ENCODE measurements at places on chromosomes 7 and 10. TPM values are rescaled to one million over a fixed set of nuclear protein-coding genes. Genes with fewer than 3 reads are reported as not detected.

The CALML3 gene
- total RNA-seq: 144 TPM

The GPER1 gene
- total RNA-seq: 0.99 TPM

The SLC18A3 gene
- total RNA-seq: not detected

The NT5C3A gene
- 33.0 TPM for total RNA-seq

The UBN2 gene
- total RNA-seq: 3.8 TPM

The WNT16 gene
- total RNA-seq: 0.05 TPM

The TET1 gene
- 6.4 TPM for total RNA-seq

The TFEC gene
- 9.1 TPM for total RNA-seq

GRCh38 chr7:55534916-55535590 lies 37.2 kb downstream of the VOPP1 start:
- DNase-seq: peak; percentile 72
- peaks cover 82% of the 10 kb centered on the region for H3K4me1 ChIP-seq
- H3K27me3 ChIP-seq: no peaks in the 10 kb centered on the region
- H3K27ac ChIP-seq: peak overlapping the region; percentile 93

DNA sequence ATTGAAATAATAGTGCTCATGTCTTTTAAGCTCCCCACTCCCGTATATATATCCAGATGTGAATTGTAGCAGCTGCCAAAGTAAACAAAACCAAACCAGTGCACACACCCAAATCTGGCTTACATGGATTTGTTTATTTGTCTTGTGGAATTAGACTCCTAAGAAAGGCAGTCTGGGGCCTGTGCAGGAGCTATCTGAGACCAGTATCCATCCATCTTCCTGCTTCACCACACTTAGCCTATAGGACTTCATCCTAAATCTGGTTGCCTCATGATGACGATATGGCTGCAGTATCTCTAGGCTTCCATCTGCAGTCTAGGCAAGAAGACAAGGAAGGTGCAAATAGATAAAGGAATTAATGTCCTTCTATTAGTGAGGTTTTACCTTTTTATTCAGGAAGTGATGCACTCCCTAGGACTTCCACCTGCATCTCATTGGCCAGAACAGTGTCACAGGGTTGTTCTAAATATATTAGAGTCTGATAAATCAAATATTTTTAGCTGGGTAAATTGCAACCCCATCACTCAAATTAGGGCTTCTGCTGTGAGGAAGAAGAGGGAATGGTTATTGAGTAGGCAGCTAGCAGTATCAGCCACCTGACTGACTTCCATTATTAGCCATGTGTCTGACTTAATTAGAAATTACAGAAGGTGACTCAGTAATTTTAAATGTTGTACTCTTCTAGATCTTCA lies 6.0 kb downstream of the WIPF3 start:
- no peaks in the 10 kb centered on the region for H3K4me1 ChIP-seq
- no peaks in the 10 kb centered on the region for H3K36me3 ChIP-seq
- DNase-seq: no peak
- H3K4me3 ChIP-seq: no peak overlapping the region
- H3K27me3 ChIP-seq: peaks cover 44% of the 10 kb centered on the region
- H3K27ac ChIP-seq: no peak overlapping the region

- peak overlapping the region; percentile 10 for H3K27ac ChIP-seq
- DNase-seq: no peak
- H3K36me3 ChIP-seq: no peaks in the 10 kb centered on the region
- H3K4me3 ChIP-seq: no peak overlapping the region
- H3K27me3 ChIP-seq: no peaks in the 10 kb centered on the region
- H3K4me1 ChIP-seq: peaks cover 17% of the 10 kb centered on the region
Measured at GRCh38 chr7:137985897-137986251, 16.0 kb downstream of the CREB3L2 start.

DNA sequence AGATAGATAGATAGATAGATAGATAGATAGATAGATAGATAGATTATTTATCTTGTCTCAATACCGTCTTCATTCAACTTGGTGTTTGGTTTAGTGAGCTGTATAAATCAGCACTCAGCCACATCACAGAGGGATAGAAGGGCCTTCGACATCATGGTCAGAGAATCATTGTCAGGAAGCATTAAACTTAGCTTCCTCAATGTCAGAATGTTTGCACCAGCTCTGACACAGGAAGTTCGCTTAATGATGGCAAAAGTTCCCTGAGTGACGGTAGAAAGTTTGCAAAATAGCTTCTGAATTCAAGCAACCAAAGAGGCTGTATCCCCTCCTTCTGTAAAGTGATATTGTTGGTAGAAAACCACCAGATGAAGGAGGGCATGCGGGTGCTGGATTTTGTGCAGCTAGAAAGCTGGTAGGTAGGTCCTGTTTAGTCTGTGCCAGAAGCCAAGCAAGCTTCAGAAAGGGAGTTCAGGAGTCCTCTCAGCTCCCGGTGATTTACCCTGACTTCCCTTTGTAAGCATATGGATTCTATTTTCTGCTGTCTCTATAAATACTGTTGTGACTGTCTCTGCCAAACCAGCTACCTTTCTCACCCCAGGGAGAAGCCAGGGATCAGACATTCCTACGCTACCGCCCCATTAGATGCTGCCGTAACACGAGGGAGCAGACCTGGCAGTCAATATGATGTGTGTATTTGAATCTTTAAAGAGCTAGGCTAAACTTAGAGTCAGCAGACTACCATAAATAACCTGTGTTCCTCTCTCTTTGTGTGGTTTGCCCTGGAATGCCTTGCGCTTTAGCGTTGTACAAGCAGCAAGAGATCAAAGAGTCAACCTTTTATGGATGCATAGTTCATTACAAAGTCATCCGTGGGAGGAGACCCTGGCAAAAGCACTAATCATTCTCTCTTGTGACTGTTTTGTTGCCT lies 200.5 kb upstream of the KIAA1217 start:
- H3K4me3 ChIP-seq: no peak overlapping the region
- no peaks in the 10 kb centered on the region for H3K27me3 ChIP-seq
- H3K36me3 ChIP-seq: no peaks in the 10 kb centered on the region
- no peaks in the 10 kb centered on the region for H3K4me1 ChIP-seq
- no peak for DNase-seq

- H3K36me3 ChIP-seq: peaks cover 11% of the 10 kb centered on the region
- no peaks in the 10 kb centered on the region for H3K27me3 ChIP-seq
- no peak for DNase-seq
- H3K27ac ChIP-seq: no peak overlapping the region
- H3K4me3 ChIP-seq: no peak overlapping the region
Measured at GRCh38 chr7:151459726-151460473, 20.0 kb upstream of the CRYGN start.

DNA sequence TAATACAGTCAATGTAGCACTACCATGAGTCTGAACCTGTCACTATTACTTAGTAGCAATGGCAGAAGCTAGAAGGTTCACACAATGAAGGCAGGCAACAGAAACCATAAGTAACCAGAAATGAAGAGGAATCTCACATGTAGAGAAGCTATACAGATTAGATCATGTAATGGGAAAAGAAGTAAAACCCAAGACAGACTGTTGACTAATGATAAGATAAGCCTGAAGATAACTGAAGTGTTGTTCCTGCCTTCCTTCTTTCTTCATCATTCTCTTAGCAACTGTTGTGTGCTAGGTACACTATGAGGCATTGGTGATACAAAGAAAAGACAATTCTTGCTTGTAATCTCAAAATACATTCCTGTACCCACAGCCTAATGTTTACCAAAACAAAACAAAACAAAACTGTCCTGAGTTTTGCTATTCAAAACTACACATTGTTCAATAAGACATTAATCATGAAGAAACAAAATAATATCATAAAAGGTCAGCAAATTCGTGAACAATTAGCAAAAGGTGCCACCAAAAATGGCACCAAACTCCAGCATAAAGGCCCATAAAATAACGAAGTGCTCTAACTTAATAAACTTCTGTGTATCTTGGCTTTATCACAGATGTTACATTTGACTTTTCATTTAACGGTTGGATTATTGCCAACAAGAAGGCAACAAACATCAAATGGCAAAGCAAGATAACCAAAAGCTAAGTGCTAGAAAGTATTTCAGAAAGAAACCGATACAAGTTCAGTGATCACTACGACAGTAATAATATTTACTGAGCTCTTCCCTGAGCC lies 27.1 kb downstream of the ZNF800 start:
- no peak overlapping the region for H3K4me3 ChIP-seq
- H3K27me3 ChIP-seq: no peaks in the 10 kb centered on the region
- H3K36me3 ChIP-seq: peaks cover 41% of the 10 kb centered on the region
- no peaks in the 10 kb centered on the region for H3K4me1 ChIP-seq
- no peak for DNase-seq

DNA sequence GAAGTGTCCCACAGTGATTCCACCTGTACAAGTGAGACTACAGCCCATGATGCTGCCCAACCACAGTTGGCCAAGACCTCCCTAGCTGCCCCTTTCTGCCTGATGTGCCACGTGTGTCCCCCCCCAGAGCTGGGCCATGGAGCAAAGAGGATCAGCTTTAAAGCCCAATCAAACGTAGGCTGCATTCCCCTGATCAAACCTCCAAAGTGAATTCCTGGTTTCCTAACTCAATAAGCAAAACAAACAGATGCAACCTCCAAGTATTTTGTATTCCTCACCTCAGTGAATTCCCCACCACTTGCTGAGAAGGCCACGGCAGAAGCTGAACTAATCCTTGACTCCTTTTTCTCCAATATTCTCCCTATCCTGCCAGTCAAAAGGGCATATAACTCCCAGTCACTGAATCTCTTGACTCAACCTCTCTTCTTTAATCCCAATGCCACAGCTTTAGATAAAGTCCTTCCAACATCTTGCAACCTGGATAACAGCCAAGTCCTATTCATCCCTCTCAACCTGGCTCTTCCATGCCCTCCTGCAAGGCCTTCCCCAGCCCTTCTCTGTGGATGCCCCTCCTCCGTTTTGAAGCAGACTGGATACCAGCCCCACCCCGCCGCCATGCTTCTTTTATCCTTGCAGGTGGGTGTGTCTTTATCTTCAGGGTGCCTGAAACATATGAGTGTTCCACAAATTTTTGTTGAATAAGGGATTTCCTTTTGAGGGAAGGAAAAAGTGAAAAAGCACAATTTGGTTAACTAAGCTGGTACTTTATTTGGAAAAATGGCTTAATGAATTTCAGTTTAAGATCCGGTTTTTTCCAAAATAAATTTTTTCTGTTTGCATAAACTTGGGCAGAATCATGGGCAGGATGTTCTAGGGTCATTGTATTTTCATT lies 285.2 kb upstream of the MKLN1 start:
- H3K36me3 ChIP-seq: no peaks in the 10 kb centered on the region
- H3K27ac ChIP-seq: no peak overlapping the region
- H3K4me1 ChIP-seq: no peaks in the 10 kb centered on the region
- no peaks in the 10 kb centered on the region for H3K27me3 ChIP-seq
- DNase-seq: no peak

DNA sequence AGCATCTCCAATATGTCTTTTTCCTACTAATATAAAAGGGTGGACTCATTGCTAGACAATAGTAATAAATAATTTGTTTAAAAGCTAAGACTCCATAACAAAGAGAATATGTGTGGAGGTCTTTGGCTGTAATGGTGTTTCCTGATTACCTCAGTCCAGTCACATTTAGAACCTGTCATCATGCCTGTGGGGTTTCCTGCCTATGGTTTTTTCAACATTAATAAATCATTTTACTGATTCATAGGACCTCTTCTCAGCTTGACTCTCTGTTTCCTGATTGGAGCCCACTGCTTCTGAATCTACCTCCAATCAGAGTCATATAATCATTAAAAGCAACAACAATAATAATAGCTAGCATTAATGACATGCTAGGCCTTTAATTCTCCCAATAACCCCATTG lies 52.4 kb upstream of the GNAI1 start:
- H3K36me3 ChIP-seq: no peaks in the 10 kb centered on the region
- no peak overlapping the region for H3K4me3 ChIP-seq
- DNase-seq: no peak
- no peaks in the 10 kb centered on the region for H3K27me3 ChIP-seq
- no peak overlapping the region for H3K27ac ChIP-seq

DNA sequence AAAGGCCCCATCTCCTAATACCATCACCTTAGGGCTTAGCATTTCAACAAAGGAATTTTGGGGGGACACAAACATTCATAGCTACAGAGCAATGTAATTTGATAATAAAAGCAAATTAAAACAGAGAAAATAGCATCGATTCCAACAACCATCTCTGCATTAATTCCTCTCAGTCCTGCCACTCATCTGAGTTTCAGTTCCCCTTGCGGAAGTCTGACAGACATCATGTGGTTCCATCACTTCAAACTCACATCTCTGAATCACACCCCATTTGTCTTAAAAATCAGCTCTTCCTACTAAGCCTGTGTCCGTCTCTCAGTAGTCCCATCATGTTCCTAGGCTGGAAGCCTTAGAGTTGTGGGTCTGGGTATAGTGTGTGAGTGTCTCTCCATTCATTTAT lies 3.6 kb downstream of the ADCK2 start:
- no peaks in the 10 kb centered on the region for H3K27me3 ChIP-seq
- H3K4me1 ChIP-seq: peaks cover 22% of the 10 kb centered on the region
- peaks cover 20% of the 10 kb centered on the region for H3K36me3 ChIP-seq
- no peak overlapping the region for H3K4me3 ChIP-seq
- DNase-seq: no peak
- H3K27ac ChIP-seq: no peak overlapping the region

GRCh38 chr10:95437669-95438068 lies 123.5 kb downstream of the SORBS1 start:
- no peak overlapping the region for H3K4me3 ChIP-seq
- no peaks in the 10 kb centered on the region for H3K36me3 ChIP-seq
- H3K27ac ChIP-seq: no peak overlapping the region
- H3K4me1 ChIP-seq: no peaks in the 10 kb centered on the region
- no peaks in the 10 kb centered on the region for H3K27me3 ChIP-seq

DNA sequence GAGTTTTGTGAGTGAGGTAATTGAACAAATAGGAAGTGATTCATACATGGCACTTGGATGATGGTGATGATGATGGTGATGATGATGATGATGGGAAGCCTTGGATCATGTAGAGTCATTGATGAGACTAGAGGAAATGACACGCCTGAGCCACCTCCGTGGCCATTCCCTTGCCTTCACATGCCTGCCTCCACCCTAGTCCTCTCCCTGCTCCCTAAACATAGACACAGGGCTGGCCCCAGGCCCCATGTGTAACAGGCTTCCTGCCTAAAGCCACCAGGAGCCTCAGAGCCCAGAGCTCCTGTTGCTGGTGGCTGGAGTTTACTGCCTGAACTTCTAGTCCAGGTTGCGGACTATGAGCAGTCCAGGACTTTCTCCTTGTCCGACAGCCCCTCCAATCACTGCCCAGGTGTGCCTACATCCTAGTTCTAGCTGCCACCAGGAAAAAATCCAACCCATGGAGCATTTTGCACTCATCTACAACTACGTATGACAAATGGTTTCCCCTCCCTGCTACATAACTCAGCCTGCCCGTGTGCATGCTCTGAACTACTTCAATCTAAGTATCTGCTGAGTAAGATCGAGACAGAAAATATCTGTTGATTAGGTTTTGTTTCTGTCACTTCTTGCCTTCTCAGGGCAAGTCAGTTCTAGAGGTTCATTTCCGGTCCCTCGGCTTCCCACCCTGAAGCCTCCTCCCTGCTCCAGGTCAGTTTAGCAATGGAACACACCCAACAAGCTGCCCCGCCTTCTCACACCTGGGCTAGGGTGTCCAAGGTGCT lies 35.5 kb upstream of the KDM7A start:
- H3K27me3 ChIP-seq: no peaks in the 10 kb centered on the region
- no peaks in the 10 kb centered on the region for H3K36me3 ChIP-seq
- H3K4me3 ChIP-seq: no peak overlapping the region

- no peak overlapping the region for H3K4me3 ChIP-seq
- no peak for DNase-seq
- no peaks in the 10 kb centered on the region for H3K27me3 ChIP-seq
- no peak overlapping the region for H3K27ac ChIP-seq
Measured at GRCh38 chr7:31327071-31327470, 13.5 kb downstream of the NEUROD6 start.

Data from thymus (tissue), 14 donors.